ENCODE measurements at places on chromosomes 3 and 15.

GRCh38 chr15:55742927-55743728 is at the start of gene PRTG:
Gene PRTG (minus strand): TSS chr15:55743152. CDS start chr15:55742931, 221 bp downstream.
- DNase-seq = peak; percentile 83

GRCh38 chr15:31263751-31264558 is 62.7 kb upstream of the KLF13 start:
- peak; percentile 58 for DNase-seq

DNA sequence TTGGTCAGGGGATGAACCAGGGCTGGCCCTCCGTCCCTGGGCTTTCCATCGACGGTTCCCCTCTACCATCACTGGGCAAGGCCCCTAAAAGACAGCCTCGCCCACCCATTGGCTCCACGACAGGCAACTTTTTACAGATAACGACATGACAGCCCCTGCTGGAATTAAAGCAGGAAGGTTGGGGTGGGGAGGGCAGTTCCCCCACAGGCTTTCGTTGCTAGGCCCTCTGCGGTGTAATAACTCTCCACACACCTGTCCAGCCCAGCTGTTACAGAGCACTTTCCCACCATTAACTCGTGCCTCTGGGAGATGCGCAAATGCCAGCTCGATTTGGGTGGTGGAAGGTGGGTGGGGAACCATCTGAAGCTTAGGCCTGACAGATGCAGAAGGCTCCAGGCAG is 264.2 kb upstream of the TLE3 start:
- no peak for DNase-seq

GRCh38 chr3:134796281-134797056 is 1.4 kb downstream of the EPHB1 start:
- no peak for DNase-seq

DNA sequence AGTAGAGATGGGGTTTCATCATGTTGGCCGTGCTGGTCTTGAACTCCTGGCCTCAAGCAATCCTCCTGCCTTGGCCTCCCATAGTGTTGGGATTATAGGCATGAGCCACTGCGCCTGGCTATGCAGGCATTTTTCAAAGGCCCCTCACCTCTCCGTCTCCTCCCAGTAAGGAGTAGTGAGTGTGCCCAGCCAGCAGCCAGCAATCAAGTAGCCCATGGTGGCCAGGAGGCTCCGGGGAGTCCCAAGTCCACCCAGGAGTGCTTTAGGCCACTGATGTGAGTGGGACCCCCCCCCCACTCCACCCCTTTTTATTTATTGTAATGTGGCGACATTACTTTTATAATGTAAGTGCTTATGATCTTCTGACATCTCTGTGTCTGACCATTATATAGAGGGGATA is 8.1 kb downstream of the ISG20 start:
- no peak for DNase-seq

GRCh38 chr3:131323014-131323413 is 58.6 kb upstream of the NUDT16 start:
- no peak for DNase-seq

DNA sequence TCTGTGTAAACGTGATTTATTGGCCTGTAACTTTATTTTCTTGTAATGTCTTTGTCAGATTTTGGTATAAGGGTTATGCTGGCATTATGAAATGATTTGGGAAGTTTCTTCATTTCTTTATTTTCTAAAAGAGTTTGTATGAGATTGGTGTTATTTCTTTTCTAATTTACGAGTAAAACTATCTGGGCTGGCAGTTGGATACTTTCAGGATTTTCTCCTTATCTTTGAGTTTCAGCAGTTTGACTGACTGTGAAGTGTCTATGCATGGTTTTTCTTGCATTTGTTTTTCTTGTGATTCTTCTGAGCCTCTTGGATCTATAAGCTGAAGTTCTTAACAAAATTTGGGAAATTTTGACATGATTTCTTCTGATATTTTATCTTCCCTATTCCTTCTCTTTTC is 18.1 kb downstream of the ADGRG7 start:
- no peak for DNase-seq

DNA sequence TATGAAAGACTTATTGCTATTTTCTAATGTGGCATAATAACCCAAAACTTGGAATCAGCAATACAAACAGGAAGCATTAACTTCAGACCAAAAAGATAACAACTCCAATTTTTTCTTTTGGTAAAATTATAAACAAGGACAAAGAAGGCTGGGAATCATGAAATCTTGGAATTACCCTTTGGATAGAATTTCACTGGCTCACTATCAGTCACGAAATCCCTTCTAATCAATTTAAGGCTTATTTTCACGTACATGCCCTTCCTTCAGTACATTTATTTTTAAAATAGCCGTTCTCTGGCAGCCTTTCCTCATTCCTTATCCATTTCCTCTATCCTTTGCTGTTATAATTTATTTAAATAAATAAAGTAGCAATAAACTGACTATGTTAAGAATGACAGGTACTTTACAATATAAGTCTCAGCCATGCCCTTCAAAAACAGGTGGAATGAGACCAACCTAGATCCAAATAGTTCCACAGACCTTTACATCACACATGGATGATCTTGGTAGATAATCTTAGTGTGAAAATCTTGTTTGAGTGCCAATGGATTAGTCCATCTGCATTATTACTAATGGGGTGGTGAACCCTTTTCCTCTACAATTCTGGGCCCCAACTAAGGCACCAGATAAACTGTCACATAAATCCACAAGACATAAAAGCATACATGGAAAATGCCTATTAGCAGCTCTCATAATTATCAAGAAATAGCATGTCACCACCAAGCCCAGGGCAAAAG is 38.9 kb downstream of the ABI3BP start:
- no peak for DNase-seq

- no peak for DNase-seq
Measured at GRCh38 chr3:144270100-144270499, 298.5 kb downstream of the DIPK2A start.

- no peak for DNase-seq
Measured at GRCh38 chr3:72818092-72818773, 30.0 kb downstream of the SHQ1 start.

DNA sequence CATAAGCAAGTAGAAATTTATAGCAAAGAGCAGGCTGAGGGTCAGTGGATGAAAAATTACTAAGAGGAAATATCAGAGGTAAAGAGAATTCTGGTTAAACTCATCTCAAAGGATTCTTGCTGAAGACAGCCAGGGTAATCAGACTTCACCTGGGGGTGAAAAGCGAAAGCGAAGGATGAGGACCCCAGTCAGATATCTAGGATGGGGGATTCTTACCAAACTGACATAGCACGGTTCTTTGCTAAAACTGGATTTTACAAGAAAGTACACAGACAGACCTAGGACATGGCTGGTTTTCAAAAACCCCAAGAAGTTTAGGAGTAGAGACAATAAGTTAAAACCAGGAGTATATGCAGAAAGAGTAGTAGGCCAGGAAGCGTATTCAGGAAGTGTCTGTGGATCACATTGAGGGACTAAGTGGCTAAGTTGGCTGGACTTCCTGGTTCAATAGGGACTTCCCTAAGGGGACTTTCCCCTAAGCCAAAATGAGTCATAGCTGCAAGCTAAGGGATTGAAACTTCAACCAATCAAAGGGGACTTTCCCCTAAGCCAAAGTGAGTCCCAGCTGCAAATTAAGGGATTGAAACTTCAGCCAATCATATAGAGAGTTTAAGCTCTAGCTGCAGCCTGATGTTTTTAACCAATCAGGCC is 2.4 kb upstream of the CFAP91 start:
- no peak for DNase-seq

GRCh38 chr3:43523454-43524053 is 98.3 kb downstream of the ANO10 start:
- DNase-seq = no peak

DNA sequence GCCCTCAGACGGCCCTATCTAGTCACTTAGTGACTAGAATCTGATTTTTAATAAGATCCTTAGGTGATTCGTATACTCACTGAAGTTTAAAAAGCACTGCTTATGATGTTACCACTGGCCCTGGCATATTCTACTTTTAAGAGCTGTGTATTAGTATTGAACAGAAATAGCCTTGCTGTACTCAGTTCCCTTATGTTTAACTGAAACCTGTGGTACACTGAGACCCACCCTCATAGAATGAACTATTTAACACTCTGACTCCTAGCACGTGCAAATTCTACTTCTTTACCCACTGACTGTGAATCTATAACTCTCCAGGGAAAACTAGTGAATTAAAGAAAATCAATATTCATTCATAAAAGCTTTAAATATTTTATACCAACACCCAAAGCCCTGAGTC is 108.9 kb downstream of the CCNL1 start:
- no peak for DNase-seq

DNA sequence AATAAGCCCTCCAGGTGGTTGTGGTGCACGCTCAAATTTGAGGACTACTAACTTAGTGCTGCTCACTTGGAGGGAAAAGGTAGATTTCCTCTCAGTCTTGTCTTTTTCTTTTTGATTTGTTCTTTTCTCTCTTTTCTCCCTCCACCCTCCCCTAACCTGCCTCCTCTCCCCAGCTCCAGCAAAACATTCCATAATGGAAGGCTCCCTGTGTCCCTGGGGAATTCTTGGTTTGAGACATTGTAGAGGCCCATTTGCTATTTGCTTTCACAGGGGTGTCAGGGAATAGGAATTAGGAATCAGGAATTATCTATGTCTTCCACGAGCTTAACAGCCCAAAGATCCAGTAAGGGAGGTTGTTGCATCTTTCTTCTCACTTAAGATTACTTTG is 136.8 kb upstream of the UMPS start:
- no peak for DNase-seq

- DNase-seq = no peak
Measured at GRCh38 chr3:42745291-42745745, 27.7 kb downstream of the CCDC13 start.

GRCh38 chr3:149382101-149382467 is 4.6 kb upstream of the TM4SF1 start:
- DNase-seq = no peak

DNA sequence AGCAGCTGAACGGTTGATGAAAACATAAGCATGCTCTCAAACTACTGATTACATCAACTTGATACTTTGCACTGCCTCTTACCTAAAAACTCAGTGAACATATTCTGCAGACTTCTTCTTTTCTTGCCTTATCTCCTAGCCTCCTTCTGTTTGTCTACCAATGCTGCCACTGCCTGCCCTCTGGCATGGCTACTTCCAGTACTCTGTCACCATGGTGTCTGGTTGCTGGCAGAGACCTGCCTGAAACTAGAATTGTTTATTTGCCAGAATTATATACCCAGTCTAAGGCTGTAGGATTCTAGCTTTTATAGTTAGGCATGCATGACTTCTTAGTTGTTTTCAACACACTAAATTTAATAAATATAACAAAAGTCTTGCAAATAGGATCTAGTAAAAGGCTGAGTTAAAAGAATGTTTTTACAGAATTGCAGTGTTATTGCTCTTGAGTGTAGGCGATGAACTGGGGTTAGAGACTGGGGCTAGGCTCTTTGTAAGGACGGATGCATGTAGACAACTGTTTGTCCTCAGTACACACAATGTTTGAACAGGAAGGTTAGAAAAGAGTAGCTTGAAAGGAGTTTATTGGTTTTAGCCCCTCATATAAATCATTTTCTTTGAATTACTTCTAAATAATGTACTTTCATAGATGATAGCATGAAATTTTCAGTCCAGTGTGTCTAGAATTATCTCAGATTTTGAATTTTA is 116.3 kb downstream of the KCNAB1 start:
- no peak for DNase-seq

DNA sequence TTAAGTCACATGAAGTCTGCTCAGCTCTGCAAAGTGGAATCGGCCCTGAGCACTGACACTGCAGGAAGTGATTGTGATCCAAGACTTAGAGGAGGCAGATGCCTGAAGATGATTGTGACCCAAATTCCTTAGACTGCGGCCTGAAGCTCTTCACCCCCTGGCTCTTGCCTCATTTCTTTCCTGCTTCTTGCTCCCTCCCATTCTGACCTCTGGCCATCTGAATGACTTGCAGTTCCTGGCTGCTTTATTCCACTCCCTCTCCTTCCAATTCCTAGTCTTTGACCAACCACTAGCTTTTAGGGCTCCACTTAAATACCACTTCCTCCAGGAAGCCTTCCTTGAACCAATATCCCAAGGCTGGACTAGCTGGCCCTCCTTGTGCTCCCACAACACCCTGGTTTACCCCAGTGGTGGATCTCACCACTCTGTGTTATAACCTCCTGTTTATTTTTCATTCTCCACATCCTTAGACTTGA is 9.9 kb upstream of the EPB42 start:
- DNase-seq = no peak

GRCh38 chr15:40743921-40744814 is 10.9 kb downstream of the RMDN3 start:
- DNase-seq = no peak

DNA sequence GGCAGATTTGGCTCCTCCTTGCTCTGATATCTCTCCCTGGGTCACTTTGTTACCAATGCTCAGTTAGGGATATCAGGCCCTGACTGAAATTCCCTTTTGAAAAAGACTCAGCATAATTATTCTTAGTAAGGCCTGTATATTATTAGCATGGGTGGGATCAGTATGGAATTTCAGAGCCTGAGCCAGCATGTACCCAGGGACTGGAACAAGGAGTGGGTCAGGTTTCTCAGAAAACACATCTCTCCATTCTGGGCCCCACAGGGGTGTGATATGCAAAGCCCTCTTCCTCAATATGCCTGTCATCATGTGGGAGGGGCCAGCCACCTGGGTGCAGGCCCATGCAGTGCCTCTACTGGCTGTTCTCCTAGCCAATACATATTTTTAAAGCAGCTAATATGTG is 423.2 kb downstream of the EPHB1 start:
- peak; percentile 5 for DNase-seq

- DNase-seq = no peak
Measured at GRCh38 chr3:8128686-8129085, 372.9 kb upstream of the LMCD1 start.

GRCh38 chr15:87597346-87598052 is 659.0 kb downstream of the NTRK3 start:
- DNase-seq = no peak

DNA sequence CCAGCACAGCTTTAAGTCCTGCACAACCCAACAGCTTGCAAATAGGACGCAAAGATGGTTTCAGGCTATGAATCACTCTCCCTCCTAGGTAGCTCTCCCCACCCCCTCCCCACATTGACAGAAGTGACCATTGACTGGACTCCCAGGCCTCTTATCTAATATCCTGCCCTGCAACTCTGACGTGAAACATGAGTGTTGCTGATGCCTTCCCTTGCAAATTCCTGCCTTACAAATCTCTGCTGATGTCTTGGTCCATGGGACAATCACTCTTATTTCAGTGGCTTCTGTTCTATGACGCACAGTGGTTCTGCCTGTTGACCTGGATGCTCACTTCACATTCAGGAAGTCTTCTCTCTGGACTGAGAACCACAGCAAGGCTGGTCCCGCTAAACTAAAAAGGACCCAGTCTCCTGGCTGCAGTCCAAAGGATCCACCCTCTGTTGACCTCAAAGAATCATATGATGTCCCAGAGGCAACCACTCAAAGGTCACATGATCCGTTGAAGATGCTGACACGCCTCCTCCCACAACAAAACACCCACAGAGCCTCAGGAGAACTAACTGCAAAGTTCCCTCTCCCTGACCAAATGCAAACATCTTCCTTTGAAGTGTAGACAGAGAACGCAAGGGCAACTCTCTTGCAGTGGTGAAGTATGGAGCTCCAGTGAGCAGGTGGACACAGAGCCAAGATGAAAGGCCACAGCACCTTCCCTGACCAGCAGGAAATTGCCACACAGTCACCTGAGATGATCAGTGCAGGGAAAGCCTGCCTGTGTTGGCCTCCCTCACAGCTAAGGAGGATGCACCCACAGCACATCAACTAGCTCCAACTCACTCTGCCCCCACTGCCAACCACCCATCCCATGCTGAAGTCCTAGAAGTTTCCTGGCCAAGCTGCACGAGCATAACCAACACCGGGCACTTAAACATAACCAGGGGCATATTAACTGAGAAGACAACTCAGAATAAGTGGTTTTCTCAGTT is 112.3 kb downstream of the ADAMTS17 start:
- no peak for DNase-seq

- no peak for DNase-seq
Measured at GRCh38 chr3:183491109-183491922, 62.9 kb upstream of the MCF2L2 start.

Measured in muscle of arm (tissue), 14 donors.